ENCODE measurements at places on chromosomes 6 and 20.

DNA sequence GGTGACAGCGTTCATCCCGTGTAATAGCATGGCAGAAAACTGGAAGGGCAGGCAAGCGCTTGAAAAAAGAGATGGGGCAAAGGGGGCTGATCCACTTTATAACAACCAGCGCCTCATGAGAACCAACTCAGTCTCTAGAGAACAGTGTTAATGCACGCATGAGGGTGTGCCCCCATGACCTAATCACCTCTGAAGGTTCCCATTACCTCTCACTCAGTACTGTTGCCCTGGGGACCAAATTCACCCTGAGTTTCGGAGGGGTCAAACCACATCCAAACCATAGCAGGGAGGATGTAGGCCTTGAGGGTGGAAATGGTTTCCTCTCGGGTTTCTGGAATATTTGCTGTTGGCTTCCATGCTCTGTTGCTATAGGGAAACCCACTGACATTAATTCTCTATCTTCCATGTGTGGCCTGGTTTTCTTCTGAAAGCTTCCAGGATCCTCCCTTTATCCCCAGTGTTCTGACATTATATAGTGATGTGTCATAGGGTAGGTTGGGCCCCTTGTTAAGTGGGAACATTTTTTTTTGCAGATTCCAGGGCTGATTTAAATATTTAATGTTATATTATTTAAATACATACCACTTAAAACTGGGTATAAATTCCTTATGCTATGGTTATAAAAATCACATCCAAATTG, 65.2 kb downstream of the PPP1R14C start:
- DNase-seq, result no peak

- no peak for DNase-seq
Observed at GRCh38 chr6:43878127-43878634, 108.2 kb downstream of the VEGFA start.

DNA sequence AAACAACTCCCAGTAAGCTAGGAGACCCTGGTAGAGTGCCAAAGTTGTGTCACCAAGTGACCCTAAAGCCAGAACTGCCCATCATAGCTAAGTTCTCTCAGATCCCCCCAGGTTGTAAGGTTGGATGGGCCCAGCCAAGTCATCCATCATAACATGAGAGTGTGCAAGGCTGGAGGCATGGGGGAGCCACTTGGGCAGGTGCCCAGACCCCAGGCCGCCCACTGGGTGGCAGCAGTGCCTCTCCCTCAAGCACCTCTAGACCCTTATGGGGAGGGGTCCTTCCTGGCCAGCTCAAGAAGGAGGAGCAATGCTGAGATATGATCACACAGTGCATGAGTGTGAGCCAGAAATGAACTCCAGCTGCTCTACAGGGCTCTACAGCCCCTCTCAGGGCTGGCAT, 154.5 kb downstream of the MYLK4 start:
- no peak for DNase-seq

- no peak for DNase-seq
Observed at GRCh38 chr6:22825210-22825609, 255.8 kb downstream of the HDGFL1 start.

- no peak for DNase-seq
Observed at GRCh38 chr6:156337801-156338200, 439.4 kb upstream of the ARID1B start.

DNA sequence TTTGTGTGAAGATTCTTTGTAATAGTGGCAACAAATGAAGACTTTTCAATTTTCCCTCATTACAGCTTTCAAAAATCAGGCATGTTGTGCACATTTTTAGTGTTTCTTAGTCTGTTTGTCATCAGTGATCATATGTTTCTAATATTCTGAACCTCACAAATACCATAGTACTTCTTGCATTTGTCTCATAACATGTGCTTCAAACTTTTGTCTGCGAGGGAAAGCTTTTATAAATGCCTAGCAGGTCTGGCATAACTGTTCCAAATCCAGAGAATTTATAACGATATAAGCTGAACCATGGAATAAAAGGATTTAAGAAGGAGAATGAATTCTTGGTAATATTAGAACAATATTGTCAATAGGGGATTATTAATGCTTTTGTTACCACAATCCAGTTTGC, 670.2 kb downstream of the RFPL4B start:
- no peak for DNase-seq

DNA sequence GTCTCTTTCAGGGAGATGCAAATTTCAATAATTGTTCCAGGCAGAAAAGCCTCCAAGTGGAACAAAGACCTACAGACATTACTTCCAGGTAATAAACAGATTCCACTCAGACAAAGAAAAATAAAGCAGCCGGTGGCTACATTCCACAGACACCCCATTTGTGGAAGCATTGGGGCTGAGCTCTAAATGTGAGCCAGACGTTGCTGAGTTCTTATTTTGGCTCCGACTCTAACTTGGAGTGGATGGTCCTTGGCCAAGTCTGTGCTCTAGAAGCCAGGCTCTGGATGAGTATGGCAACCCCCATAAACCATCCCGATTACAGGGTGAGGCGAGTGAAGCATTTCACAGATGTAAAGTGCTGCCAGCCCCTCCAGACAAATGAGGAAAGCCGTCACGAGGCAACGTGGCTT, 6.6 kb downstream of the TRAM2 start:
- DNase-seq, result no peak

- DNase-seq, result no peak
Observed at GRCh38 chr20:14956026-14956425, 618.6 kb upstream of the FLRT3 start.

GRCh38 chr20:52965819-52966218, 6.3 kb upstream of the TSHZ2 start:
- no peak for DNase-seq

GRCh38 chr6:88376768-88377387, 210.7 kb upstream of the CNR1 start:
- peak; percentile 50 for DNase-seq

- DNase-seq, result no peak
Observed at GRCh38 chr20:49656304-49656703, 57.4 kb downstream of the B4GALT5 start.

DNA sequence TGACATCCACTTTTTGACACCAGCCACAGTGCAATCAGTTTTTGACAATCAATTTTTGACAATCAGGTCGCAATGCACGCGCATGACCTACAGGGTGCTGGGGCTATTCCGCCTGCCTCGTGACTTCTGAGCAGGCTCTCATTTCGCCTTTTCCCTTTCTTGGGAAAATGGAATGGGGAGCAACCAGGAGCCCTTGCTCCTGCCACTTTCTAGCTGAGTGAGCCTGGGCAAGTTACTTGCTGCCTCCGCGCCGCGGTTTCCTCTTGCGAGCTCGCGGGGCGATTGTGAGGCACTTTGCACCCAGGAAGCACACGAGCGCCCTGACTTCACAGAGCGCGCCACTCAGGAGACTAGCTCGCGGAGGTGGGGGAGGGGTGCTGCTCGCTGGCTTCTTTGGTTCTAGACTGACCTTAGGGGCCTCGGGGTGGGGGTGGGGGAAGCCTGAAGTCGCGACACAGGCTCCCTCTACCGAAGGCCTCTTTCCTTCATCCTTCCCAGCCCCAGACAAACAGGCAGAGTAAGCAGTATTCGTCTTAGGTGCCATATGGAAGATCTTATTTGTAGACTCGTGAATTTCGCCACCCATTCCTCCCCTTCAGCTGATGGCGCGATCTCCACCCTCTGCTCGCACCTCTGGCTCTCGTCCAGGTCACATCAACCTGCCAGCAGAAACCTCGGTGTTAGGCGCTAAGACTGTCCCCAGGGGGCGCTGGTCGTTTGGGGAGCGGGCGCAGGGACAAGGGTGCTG, 4.6 kb downstream of the TP53TG5 start:
- no peak for DNase-seq

GRCh38 chr6:125163811-125164210, 10.2 kb downstream of the TPD52L1 start:
- no peak for DNase-seq

DNA sequence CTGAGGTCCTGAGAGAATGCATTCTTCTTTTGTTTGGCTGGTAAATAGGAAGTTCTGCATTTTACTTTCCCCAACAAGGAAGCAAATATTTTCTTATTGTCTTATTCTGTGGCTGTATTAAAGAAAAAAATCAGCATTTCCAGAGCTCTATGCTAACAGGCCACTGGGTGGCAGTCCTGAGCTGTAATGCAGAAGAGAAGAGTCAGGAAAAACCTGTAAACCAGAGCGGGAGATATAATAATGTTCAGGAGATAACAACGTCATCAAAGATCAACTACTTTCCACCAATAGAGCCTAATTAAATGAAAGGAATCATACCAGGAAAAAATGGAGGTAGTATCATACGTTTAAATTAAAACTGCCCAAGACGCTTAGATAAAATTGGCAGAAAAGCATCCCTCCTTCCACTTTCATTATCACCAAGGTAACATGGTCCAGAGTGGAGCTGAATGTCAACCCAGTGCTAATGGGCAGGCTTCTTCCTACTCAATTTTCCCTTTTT, 55.6 kb upstream of the CARMIL1 start:
- DNase-seq, result peak; percentile 71

DNA sequence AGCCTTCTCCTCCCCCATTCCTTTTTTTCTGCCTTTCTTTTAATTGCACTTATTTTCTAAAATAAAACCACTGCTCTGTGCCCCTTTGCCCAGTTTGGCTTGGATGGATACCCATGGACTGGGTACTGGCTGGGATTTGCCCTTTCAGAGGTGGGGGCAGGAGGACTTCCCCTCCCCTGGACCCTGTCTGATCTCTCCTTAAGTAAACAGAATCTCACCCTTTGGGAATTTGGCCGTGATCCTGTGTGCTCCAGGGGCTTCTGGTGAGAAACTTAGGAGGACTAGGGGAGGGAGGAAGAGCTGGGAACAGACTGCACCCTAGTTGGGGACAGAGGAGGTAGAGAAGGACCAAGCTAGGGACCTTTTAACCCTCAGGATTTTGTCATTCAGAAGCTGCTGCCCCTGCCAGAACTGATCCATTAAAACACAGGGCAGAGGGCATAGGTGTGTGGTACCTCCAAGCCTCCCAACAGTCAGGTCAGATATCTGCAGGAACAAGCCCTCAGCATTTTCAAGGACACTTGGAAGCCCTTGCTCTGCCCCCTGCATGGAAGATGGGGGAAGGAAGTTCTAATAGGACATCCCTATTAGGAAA, 7.3 kb downstream of the FOXP4 start:
- DNase-seq, result no peak

- no peak for DNase-seq
Observed at GRCh38 chr6:134195164-134195906, 122.6 kb downstream of the SGK1 start.

GRCh38 chr20:4412216-4412615, 309.5 kb upstream of the PRND start:
- no peak for DNase-seq

- DNase-seq, result no peak
Observed at GRCh38 chr20:50101281-50101680, 11.7 kb downstream of the UBE2V1 start.

DNA sequence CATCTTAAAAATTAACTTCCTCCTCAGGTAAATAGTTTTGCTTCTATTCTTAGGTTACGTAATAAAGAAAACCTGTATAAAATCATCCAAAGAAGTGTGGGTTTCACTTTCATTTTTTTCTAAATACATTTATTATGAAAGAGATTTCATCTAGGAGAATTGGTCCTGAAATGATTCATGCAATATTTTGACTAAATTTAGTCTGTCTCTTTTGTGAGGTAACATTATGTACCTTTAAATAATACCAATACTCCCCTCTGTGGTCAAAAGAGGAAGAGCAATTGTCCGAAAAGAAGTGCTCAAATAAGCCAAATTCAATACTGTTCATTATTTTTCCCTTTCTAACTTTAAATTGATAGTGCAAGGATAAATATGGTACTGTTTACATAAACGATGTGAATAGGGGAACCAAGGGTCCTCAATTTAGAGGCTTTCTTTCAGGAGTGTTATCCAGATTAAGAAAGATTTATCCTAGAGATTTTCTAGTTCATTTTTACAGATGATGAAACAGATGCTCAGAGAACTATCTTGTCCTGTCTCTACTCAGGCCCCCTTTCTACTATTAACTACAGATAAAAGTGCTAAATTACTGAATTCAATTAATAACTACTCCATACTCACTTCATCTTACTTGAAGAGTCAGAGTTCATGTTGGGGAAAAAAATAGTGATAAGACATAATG, 26.2 kb downstream of the CYP39A1 start:
- DNase-seq, result no peak

DNA sequence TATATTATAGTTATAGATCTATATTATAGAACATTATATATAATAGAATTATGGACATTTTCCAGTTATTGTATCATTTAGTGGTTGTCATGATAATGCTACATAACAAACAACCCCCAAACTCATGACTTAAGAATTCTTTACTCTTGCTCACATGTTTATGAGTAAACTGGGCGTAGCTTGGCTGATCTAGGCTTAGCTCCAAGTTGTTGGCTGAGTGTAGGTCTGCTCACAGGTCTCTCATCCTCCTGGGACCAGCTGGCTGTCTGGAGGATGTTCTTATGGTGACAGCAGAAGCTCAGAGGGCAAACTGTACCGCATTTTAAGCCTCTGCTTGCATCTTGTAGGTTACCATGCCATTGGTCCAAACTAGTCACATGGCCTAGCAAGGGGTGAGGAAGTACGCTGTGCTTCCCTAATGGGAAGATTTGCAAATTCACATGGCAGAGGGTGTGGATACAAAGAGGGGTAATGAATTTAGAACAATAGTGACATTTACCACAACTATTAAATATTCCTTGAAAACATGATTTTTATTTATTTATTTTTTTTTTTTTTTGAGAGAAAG, 34.2 kb downstream of the ARHGAP40 start:
- no peak for DNase-seq

- DNase-seq, result no peak
Observed at GRCh38 chr20:12977328-12978125, 31.2 kb upstream of the SPTLC3 start.

- no peak for DNase-seq
Observed at GRCh38 chr6:53107091-53107490, 41.5 kb downstream of the GCM1 start.

DNA sequence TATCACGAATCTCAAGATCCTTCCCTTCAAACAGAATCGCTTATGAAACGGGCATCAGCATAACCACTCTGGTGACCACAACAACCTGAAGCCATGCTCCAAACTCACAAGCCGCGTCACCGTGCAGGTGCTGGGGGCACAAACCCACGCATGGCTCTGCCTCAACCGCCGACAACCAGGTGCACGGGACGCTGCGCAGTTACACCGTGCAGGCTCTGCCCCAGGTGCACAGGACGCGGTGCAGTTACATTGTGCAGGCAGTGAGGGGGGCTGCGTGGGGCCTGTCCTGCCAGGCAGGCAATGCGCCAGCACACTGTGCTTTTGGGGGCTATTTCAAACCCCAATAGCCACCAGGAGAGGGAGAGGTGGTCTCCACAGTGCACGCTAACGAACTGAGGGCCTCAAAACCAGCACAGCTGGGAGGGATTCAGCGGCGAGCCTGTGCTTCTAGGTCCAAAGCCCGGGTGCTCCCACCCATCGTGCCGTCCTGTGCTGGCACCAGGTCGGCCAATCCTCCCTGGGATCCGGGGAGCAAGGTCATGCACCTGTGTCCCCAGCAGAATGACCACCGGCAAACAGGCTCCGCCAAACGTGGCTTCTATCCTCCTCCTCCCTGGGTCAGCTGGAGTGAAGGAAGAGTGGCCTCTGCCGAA, 35.8 kb downstream of the ZBTB46 start:
- no peak for DNase-seq
